ENCODE measurements at places on chromosomes 5 and 9.

DNA sequence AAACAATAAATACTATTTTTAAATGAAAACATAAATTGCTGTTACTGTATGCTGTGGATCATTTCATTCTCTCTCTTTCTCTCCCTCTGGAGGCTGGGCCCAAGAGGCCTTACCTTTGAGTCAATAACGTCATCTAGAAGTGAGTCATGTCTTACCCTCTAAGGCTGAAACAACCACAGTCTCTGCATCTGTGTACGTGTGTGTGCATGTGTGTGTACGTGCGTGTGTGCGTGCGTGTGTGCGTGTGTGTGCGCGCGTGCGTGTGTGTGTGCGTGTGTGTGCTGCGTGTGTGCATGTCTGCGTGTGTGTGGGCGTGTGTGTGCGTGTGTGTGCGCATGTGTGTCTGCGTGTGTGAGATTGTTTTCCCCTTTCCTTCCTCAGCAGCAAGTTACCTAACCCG lies 13.6 kb upstream of the IL17B start:
- H3K4me1 ChIP-seq = no peaks in the 10 kb centered on the region
- no peak for DNase-seq

DNA sequence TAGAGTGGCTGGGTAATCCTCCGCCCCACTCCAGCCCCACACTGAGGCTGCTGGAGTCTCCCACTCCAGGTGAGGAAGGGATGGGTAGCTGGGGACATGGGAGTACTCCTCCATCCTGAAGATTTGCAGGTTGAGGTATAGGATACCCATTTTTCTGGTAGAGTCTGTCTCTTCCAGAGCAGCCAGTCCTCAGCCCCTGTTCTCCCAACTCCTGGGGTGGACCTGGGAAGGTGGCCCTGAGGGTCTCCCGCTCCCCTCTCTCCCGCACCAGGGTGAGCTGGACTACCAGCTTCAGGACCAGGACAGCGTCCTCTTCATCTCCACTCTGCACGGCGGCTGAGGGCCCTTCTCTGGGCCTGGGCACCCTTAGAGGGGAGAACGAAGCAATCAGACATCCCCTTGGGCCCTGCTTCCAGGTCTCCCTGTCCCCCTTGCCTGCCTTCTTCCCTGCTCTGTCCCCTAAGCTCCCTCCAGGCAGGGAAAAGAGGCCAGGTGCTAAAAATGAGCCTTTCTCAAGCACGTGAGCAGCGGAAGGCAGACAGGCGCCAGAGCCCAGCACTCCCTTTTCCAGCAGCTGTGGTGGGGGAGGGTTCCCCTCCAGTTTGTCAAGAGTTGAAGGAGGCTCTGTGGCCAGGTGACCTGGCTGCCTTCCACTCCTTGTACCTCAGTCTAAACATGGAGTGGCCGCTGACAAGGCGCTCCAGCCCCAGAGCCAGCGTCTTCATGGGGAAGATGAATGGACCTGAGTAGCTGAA lies 18.4 kb downstream of the URM1 start:
- DNase-seq = no peak
- no peak overlapping the region for H3K4me3 ChIP-seq
- peaks cover 17% of the 10 kb centered on the region for H3K36me3 ChIP-seq
- no peaks in the 10 kb centered on the region for H3K27me3 ChIP-seq

GRCh38 chr5:88081877-88082276 lies 186.8 kb downstream of the TMEM161B start:
- DNase-seq = no peak
- no peak overlapping the region for H3K27ac ChIP-seq
- H3K36me3 ChIP-seq = no peaks in the 10 kb centered on the region

GRCh38 chr5:78638423-78638822 lies 10.1 kb downstream of the LHFPL2 start:
- H3K4me3 ChIP-seq = no peak overlapping the region
- no peaks in the 10 kb centered on the region for H3K4me1 ChIP-seq
- no peak for DNase-seq
- no peaks in the 10 kb centered on the region for H3K36me3 ChIP-seq
- peaks cover 8% of the 10 kb centered on the region for H3K27me3 ChIP-seq
- H3K27ac ChIP-seq = no peak overlapping the region

DNA sequence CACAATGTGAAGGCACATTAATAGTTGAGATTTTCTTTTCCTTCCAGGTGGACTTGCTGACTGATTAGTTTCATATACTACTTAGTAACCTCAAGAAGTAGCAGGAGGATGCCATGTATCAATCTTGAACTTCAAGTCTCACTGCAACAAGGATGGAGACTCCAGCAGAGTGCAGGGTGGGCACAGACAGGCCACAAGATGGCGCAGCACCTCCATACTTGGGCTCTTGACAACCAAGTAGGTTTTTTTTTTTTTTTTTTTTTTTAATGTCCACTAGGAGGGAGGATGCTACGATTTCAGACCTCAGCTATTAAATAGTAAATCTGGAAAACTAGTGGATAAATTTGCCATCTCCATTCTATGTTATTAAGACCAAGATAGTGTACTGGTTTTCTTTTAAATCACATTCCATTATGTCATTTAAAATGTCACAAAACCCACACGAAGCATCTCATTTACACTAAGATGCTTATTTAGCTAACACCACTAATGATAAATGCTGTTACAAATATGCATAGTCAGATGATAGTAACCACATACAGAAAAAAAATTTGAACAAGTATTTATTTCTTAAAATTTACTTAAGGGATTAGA lies 58.6 kb downstream of the IL6ST start:
- H3K36me3 ChIP-seq = peaks cover 17% of the 10 kb centered on the region
- H3K27ac ChIP-seq = peak overlapping the region; percentile 68
- H3K4me1 ChIP-seq = peaks cover 7% of the 10 kb centered on the region
- no peaks in the 10 kb centered on the region for H3K27me3 ChIP-seq

- no peaks in the 10 kb centered on the region for H3K27me3 ChIP-seq
- peaks cover 38% of the 10 kb centered on the region for H3K4me1 ChIP-seq
- peak overlapping the region; percentile 39 for H3K27ac ChIP-seq
- peaks cover 81% of the 10 kb centered on the region for H3K36me3 ChIP-seq
- DNase-seq = no peak
- no peak overlapping the region for H3K4me3 ChIP-seq
Measured at GRCh38 chr5:171410181-171410580, 9.3 kb upstream of the FGF18 start.

- H3K27me3 ChIP-seq = no peaks in the 10 kb centered on the region
- no peak overlapping the region for H3K27ac ChIP-seq
Measured at GRCh38 chr5:107809201-107810034, 138.7 kb upstream of the EFNA5 start.

DNA sequence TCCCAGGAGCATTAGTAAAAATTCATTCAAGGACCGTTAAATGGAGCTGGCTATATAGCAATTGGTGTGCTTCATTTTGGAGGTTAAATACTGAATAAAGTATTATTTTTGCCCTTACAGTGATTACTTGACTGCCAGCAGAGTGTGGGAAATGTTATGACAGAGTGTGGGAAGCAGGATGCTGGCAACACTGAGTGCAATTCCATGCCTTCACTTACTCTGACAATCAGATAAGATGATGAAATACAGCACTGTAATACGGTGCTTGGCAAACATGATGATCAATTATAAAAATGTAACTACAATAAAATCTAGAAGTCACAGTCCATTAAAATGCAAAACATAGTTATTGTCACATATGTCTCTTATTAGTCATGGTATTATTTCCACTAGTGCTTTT lies 651.3 kb downstream of the PTPRD start:
- no peak for DNase-seq
- H3K36me3 ChIP-seq = no peaks in the 10 kb centered on the region
- no peaks in the 10 kb centered on the region for H3K27me3 ChIP-seq
- H3K4me3 ChIP-seq = no peak overlapping the region
- no peak overlapping the region for H3K27ac ChIP-seq

- H3K4me3 ChIP-seq = no peak overlapping the region
- peaks cover 58% of the 10 kb centered on the region for H3K36me3 ChIP-seq
- H3K27ac ChIP-seq = peak overlapping the region; percentile 91
- no peaks in the 10 kb centered on the region for H3K27me3 ChIP-seq
Measured at GRCh38 chr5:157312492-157312891, 46.6 kb downstream of the CYFIP2 start.

- H3K4me3 ChIP-seq = no peak overlapping the region
- H3K36me3 ChIP-seq = no peaks in the 10 kb centered on the region
- no peaks in the 10 kb centered on the region for H3K27me3 ChIP-seq
- no peaks in the 10 kb centered on the region for H3K4me1 ChIP-seq
- DNase-seq = no peak
Measured at GRCh38 chr9:26292943-26293342, 599.7 kb downstream of the CAAP1 start.

- peaks cover 9% of the 10 kb centered on the region for H3K4me1 ChIP-seq
- DNase-seq = no peak
- peaks cover 8% of the 10 kb centered on the region for H3K27me3 ChIP-seq
- no peaks in the 10 kb centered on the region for H3K36me3 ChIP-seq
- H3K27ac ChIP-seq = no peak overlapping the region
Measured at GRCh38 chr9:94600715-94601114, 7.1 kb upstream of the FBP2 start.

DNA sequence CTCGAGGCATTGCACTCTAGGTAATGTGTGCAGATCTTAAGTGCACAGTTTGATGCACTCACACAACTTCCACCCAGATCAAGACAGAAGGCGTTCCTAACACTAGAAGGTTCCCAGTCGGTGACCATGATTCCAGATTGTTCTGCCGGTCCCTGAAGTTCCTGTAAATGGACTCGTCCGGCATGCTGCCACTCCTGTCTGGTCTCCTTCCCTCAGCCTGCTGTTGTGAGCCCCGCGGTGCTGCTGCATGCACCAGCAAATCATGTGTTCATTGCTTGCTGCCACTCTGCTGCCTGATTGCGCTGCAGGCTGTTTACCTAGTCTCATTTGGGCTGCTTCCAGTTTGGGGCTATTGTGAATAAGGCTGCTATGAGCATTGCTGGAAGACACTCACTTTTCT lies 11.5 kb downstream of the STKLD1 start:
- H3K27me3 ChIP-seq = peaks cover 3% of the 10 kb centered on the region
- no peak for DNase-seq
- H3K4me1 ChIP-seq = no peaks in the 10 kb centered on the region
- no peaks in the 10 kb centered on the region for H3K36me3 ChIP-seq
- H3K4me3 ChIP-seq = no peak overlapping the region

DNA sequence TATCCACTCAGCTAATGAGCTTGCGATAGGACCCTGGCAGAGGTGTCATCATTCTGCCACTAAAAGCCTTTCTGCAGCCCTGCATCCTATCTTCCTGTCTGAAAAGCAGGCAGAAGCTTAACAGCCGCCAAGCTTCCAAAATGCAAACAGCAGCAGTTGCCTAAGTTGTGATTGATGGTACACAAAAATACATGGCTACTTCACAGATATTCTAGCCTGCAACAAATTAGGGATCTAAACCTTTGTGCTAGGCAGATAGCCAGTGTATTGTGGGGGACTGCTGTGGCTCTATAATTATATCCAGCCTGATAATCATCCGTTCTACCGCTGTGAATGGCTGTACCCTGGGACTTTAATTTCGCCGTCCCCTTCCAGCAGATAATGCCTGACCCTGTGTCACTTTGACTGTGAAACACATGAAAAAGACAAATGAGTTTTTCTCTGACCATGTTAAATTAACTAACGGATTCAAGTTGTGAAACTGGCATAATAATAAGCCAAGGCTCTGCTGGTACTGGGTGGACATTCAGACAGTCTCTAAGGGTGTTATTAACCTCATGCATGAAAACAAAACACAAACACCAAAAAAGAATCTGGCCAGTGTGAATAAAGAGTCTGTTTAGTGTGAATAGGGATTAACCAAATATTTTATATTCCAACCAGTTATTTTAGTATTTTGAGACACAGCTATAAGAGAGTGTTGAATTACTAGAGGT lies 45.9 kb downstream of the SEMA6A start:
- H3K36me3 ChIP-seq = no peaks in the 10 kb centered on the region
- H3K27ac ChIP-seq = no peak overlapping the region

DNA sequence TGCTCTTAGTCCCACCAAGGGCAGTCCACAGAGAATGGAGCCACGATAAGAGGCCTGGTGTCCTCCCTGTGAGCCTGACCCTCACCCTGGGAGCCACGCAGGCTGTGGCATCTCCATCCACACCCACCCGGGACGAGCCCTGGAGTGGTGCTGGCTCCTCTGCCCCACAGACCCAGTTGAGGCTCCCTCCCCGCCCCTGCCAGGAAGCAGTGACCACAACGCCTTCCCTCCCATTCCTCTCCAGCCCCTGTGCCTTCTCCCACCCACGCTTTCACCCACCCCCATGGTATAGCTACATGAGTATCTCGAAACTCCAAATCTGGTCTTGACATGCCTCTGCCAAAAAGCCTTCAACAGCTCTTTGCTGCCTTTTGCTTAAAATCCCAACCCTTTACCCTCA lies 57.9 kb downstream of the SEMA4D start:
- peak overlapping the region; percentile 93 for H3K27ac ChIP-seq
- DNase-seq = no peak
- peak overlapping the region; percentile 18 for H3K4me3 ChIP-seq

GRCh38 chr9:91382298-91382697 lies 20.6 kb upstream of the AUH start:
- DNase-seq = no peak
- no peaks in the 10 kb centered on the region for H3K36me3 ChIP-seq
- peaks cover 5% of the 10 kb centered on the region for H3K4me1 ChIP-seq
- H3K27ac ChIP-seq = no peak overlapping the region
- H3K27me3 ChIP-seq = peaks cover 6% of the 10 kb centered on the region

DNA sequence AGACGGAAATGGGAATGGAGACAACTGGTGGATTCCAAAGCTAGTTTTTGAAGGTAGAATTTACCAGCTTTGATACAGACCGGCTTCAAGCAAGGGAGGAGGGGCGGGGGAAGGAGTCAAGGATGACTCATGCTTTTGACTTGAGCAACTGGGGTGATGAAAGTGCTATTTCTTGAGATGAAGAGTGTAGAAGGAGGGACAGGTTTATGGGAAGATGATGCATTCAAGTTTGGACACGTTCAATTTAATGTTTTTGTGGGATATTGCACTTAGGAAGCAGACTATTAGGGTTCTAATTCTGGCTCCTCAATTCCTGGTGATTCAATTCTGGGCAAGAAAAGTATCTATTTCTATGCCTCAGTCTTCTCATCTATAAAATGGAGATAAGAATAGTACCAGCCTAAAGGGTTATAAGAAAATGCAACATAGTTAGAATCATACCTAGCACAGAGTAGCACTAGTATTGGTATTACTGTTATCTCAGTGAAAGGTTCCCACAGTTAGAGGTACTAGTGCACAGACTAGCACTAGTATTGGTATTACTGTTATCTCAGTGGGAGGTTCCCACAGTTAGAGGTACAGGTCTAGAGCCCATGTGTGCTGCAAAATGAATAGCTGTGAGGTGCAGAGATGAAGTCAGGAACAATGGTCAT lies 4.6 kb downstream of the NIPAL4 start:
- H3K4me3 ChIP-seq = no peak overlapping the region
- H3K4me1 ChIP-seq = peaks cover 26% of the 10 kb centered on the region
- H3K36me3 ChIP-seq = no peaks in the 10 kb centered on the region
- H3K27me3 ChIP-seq = peaks cover 30% of the 10 kb centered on the region
- peak overlapping the region; percentile 34 for H3K27ac ChIP-seq

DNA sequence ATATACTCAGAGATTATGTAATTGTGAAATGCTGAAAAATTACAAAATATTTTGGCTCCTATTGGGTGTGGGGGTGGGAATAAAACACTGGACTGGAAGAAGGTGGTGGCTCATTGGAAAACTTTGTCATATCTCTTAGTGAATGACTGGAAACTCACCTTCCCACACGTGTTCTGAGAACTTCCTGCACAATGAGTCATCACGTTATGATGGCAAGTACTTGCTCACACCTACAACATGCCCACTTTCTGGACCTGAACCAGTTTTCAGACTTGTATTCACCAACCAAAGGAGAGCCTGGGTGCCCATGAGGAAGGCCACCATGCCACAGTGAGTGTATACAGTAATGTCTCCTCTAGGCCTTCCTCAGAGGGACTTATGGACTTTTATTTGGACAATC lies 294.8 kb downstream of the ASTN2 start:
- H3K4me3 ChIP-seq = no peak overlapping the region
- no peak for DNase-seq
- H3K27ac ChIP-seq = no peak overlapping the region
- H3K36me3 ChIP-seq = no peaks in the 10 kb centered on the region
- H3K4me1 ChIP-seq = peaks cover 2% of the 10 kb centered on the region
- H3K27me3 ChIP-seq = no peaks in the 10 kb centered on the region

Data from activated naive CD8-positive, alpha-beta T cell treated with anti-CD3 and anti-CD28 coated beads, Interleukin-2, amount 50 U/mL, for 24 hours (primary cell).